ENCODE measurements at places on chromosomes 11 and 22. TPM values are rescaled to one million over a fixed set of nuclear protein-coding genes. Genes with fewer than 3 reads are reported as not detected.

GRCh38 chr11:116544721-116545120 is 228.1 kb downstream of the BUD13 start:
- H3K27me3 ChIP-seq: no peaks in the 10 kb centered on the region
- H3K27ac ChIP-seq: no peak overlapping the region
- no peak overlapping the region for H3K4me3 ChIP-seq

GRCh38 chr11:75969626-75970308 is 154.8 kb downstream of the UVRAG start:
- peak; percentile 84 for DNase-seq
- no peaks in the 10 kb centered on the region for H3K27me3 ChIP-seq
- H3K4me1 ChIP-seq: peaks cover 10% of the 10 kb centered on the region
- no peak overlapping the region for H3K27ac ChIP-seq
- no peak overlapping the region for H3K4me3 ChIP-seq

DNA sequence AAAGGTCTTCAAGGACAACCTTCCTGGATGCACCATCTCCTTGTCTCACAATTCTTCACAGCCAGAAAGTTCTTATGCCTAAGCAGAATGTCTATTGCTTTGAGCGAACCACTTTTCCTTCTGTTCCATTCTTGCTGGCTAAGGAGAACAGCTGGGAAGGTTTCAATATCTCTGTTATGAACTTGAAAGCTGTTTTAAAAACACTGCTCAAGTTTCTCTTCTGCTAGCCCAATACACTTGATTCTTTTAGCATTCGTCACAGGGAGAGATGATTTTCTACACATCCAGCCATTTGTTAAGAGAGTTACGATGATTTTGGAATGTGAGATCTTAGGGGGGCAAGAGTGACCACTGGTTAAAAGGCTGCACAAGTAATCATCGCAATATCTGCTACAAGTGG is 249.3 kb downstream of the KIRREL3 start:
- DNase-seq: peak; percentile 89
- H3K27ac ChIP-seq: peak overlapping the region; percentile 86
- no peaks in the 10 kb centered on the region for H3K27me3 ChIP-seq
- H3K4me1 ChIP-seq: peaks cover 8% of the 10 kb centered on the region
- no peaks in the 10 kb centered on the region for H3K36me3 ChIP-seq

GRCh38 chr22:48651036-48651890 is 1176.4 kb downstream of the BRD1 start:
- H3K4me3 ChIP-seq: no peak overlapping the region
- DNase-seq: no peak
- no peaks in the 10 kb centered on the region for H3K36me3 ChIP-seq
- H3K27ac ChIP-seq: no peak overlapping the region

DNA sequence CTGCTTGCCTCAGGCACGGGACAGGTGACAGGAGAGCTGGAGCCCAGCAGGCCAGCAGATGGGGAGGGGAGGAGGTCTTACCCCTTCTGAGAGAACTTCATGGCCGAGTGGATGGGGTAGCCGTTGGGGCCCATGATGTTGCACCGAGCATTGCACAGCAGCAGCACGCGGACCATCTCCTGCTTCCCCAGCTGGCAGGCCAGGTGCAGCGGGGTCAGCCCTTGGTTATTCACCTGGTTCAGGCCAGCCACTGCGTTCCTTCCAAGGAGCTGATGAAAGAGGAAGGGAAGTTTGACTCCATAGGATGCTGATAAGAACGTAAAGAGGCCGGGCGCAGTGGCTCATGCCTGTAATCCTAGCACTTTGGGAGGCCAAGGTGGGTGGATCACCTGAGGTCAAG is 29.4 kb upstream of the BAIAP2L2 start:
- H3K4me3 ChIP-seq: no peak overlapping the region
- H3K4me1 ChIP-seq: peaks cover 2% of the 10 kb centered on the region
- no peaks in the 10 kb centered on the region for H3K36me3 ChIP-seq
- H3K27ac ChIP-seq: no peak overlapping the region

GRCh38 chr11:132022733-132023478 is 652.5 kb downstream of the NTM start:
- no peak overlapping the region for H3K4me3 ChIP-seq
- H3K27me3 ChIP-seq: no peaks in the 10 kb centered on the region
- H3K27ac ChIP-seq: peak overlapping the region; percentile 64

GRCh38 chr11:6402561-6402981 is 12.3 kb downstream of the SMPD1 start:
- peaks cover 12% of the 10 kb centered on the region for H3K4me1 ChIP-seq
- H3K36me3 ChIP-seq: peaks cover 22% of the 10 kb centered on the region
- H3K4me3 ChIP-seq: no peak overlapping the region
- no peak overlapping the region for H3K27ac ChIP-seq
- no peaks in the 10 kb centered on the region for H3K27me3 ChIP-seq

Gene SUSD2
- total RNA-seq: 0.18 TPM

GRCh38 chr11:59550842-59551658 is 39.7 kb downstream of the OR4D9 start:
- no peaks in the 10 kb centered on the region for H3K36me3 ChIP-seq
- H3K27ac ChIP-seq: peak overlapping the region; percentile 48
- H3K4me1 ChIP-seq: 0 out of 2 replicates have a peak, but pooled peaks cover 3% of the 10 kb centered on the region
- no peaks in the 10 kb centered on the region for H3K27me3 ChIP-seq

Gene MYRF
- total RNA-seq: 1.6 TPM

Gene CDHR5
- total RNA-seq: not detected

DNA sequence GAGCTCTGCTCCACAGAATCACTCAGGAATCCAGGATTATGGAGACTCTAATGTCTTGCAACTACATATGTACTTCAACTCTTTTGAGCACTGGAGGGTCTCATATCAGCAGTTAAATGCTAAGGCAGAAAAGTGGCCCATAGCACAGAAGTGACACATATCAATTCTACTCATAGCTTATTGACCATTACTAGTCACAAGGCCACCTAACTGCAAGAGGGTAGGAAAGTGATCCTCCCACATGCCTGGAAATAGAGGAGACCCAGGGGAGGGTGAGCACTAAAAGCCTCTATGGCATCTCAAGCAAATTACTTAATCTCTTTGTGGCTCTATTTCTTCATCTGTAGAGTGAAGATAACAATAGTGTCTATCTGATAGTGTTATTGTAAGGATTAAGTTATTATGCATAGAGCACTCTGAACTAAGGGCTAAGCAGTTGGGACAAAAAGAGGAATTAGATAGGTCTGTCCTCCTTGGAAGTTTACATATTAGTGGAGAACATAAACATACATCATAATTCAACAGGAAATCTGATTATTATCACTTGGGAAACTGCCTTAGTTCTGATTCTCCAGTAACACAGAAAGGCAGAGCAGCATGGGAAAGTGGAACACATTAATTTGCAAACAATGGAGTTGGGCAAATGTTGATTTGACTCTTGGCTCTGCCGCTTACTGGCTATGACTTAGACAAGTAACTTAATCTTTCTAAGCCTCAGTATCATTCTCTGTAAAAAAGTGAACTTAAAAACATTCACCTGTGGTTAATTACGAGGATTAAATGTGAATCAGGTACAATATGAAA is 25.1 kb upstream of the USP47 start:
- peak; percentile 69 for DNase-seq
- H3K27me3 ChIP-seq: no peaks in the 10 kb centered on the region
- no peaks in the 10 kb centered on the region for H3K36me3 ChIP-seq
- H3K4me1 ChIP-seq: peaks cover 11% of the 10 kb centered on the region
- no peak overlapping the region for H3K4me3 ChIP-seq
- no peak overlapping the region for H3K27ac ChIP-seq

Gene CHST1
- not detected for total RNA-seq

Gene LDLRAD3
- total RNA-seq: 2.7 TPM

DNA sequence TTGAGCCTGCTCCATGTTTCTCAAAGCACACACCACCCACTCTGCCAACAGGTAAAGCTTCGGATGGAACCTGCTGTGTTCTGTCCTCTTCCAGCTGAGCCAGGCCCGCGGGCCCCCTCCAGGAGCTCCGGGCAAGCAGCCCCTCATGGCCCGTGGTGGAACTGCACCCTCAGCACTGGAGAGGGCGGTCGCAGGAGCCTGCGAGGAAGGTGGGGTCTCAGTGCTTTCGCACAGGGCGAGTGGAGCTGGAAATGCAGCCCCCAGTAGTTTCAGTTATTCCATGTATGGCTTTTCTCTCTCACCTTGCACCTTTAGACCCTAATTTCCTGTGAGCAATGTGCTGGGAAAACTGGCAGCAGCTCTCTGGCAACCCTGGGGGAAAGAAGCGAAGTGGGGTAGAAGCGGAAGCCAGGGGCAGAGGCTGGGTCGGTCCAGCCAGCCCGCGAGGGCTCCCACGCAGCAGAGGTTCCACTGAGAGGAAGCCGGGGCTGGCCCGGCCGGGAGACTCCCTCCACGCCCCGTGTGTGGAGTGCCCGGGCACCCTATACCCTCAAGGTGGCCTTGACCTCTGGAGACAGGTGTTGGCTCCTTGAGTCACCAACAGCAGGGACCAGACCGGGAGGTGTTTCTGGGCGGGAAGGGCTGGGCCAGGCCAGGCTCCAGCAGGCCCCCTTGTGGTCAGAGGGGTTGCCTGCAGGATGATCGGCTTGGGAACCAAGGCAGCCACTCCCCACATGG is 119.9 kb upstream of the TMEM45B start:
- H3K27me3 ChIP-seq: peaks cover 14% of the 10 kb centered on the region
- no peaks in the 10 kb centered on the region for H3K4me1 ChIP-seq
- H3K4me3 ChIP-seq: no peak overlapping the region
- H3K36me3 ChIP-seq: no peaks in the 10 kb centered on the region
- H3K27ac ChIP-seq: no peak overlapping the region
- peak; percentile 13 for DNase-seq

Gene SLC22A8
- not detected for total RNA-seq
